Right ventricle myocardium superior (tissue), 1 donor: ENCODE measurements at places on chromosomes 2 and 18. TPM values are rescaled to one million over a fixed set of nuclear protein-coding genes. Genes with fewer than 3 reads are reported as not detected.

DNA sequence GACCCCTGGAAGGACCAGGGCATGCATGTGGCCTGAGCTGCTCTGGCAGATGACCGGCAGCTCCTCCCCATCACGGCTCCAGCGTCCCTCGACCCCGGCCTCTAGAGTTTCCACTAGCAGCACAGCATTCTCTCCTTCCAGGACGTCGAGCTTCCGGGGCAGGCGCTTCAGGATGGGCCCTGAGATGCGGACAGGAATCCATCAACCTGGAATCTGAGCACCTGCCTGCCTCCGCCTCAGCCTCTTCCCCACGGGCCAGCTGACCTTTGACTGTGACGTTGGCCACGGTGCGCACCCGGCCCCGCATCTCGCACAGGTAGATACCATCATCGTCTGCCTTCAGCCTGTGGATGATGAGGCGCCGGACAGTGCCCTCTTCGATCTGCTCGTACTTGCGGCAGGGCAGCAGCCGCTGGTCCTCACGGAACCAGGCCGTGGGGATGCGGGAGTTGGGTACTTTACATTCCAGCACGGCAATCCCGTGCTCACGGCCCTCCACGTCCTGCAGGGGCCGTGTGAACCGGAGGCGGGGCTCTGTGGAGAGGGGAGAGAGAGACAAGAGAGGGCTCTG, 3.5 kb downstream of the OBSL1 start:
- no peak for DNase-seq

DNA sequence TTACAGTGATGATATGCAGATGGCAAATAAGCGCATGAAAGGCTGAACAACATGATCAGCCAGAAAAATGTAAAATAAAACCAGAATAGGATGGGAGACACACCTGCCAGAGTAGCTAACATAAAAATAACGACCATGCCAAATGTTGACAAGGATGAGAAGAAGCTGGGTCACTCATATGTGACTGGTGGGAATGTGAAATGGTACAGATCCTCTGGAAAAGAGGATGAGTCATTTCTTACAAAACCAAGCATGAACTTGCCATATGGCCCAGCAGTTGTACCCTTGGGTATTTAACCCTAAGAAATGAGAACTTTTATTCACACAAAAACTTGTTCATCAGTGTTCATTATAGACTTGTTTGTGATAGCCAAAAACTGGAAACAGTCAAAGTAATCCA, 143.8 kb downstream of the SH3BP4 start:
- DNase-seq, result no peak

DNA sequence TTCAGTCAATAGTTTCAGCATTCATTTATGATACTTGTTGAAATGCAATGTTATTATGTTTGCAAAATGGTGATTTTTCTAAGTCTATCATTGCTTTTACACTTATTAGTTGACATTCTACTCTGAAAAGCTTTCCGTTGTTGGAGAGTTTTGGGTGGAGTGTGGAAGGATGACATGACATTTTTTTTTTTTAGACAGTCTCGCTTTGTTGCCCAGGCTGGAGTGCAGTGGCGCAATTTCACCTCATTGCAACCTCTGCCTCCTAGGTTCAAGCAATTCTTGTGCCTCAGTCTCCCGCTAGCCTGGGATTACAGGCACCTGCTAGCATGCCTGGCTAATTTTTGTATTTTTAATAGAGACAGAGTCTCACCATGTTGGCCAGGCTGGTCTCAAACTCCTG, 29.8 kb downstream of the PIKFYVE start:
- DNase-seq, result no peak

- DNase-seq, result no peak
Measured at GRCh38 chr2:506451-506850, 170.8 kb downstream of the TMEM18 start.

GRCh38 chr2:128413014-128413717, 94.5 kb upstream of the HS6ST1 start:
- no peak for DNase-seq

Gene TLK1
- 27.5 TPM for total RNA-seq

- no peak for DNase-seq
Measured at GRCh38 chr2:24909555-24910177, 10.4 kb downstream of the ADCY3 start.

Gene ZAP70
- total RNA-seq, result 0.70 TPM

GRCh38 chr2:233519787-233520611, 46.6 kb downstream of the USP40 start:
- DNase-seq, result no peak

GRCh38 chr18:76953156-76953555, 130.8 kb downstream of the ZNF236 start:
- no peak for DNase-seq

- DNase-seq, result no peak
Measured at GRCh38 chr2:213609570-213610170, 325.4 kb downstream of the SPAG16 start.

- DNase-seq, result no peak
Measured at GRCh38 chr2:185526161-185526560, 212.4 kb upstream of the FSIP2 start.
